ENCODE measurements at places on chromosomes 5 and 9.

GRCh38 chr5:179304466-179304865 is 40.8 kb downstream of the ADAMTS2 start:
- DNase-seq: no peak

DNA sequence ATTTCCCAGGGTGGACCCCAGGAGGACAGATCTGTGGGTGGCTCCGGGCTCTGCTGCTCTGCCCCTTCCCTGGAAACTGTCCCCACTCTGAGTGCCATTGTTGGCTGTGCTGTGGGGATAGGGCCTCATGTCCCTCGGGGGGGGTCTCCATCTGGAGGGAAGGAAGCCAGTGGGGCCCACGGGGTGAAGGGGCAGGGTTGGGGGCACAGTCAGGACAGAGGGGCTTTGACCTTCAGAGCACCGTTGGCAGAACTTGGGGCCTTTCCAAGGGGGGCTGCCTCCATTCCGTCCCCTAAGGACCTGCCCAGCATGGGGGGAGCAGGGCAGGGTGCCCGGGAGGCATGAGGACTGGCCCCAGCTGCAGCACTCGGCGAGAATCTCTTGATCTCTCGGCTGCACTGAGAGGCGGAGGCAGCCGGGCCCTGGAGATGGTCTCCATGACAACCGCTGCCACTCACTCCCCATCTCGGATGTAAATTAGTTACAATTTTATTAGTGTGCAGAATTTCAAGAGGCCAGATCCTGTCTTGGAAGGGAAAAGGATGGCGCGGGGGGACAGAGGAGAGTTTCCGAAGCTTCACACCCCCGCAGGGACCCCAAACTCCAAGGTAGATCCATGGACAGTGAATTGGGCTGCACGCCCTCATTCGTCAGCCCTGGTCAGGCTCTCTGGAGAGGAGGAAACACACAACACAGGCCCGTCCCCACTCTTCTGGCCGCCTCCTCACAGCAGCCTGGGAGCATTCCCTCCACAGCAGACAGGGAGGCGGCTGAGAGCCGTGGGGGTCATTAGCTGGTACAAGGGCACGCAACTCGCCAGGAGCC is 216.2 kb upstream of the IER5L start:
- DNase-seq: no peak

GRCh38 chr9:94799578-94800264 is 73.2 kb downstream of the AOPEP start:
- DNase-seq: no peak

DNA sequence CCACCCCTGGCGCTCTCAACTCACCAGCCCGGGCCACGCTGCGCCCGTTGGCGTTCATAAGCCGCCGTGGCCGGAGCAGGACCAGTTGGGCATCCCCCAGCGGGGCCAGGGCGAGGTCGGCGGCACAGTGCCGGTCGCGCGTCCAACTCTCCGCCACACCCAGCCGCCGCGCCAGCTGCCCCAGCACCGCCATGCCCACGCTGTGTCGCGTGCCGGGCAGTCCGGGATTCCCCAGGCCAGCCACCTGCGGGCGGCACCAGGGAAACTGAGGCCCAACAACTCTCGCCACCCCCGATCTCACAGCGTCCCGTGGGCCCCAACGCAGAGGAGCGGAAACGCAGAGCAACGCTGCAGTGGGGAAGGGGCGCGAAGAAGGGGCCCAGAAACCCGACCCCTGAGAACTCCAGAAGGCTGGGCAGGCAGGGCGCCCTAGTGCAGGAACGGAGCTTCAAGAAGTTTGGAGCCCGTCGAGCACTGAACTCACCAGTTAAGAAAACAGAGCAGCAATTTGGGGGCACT is 453 bp downstream of the PTRH1 start:
- no peak for DNase-seq

DNA sequence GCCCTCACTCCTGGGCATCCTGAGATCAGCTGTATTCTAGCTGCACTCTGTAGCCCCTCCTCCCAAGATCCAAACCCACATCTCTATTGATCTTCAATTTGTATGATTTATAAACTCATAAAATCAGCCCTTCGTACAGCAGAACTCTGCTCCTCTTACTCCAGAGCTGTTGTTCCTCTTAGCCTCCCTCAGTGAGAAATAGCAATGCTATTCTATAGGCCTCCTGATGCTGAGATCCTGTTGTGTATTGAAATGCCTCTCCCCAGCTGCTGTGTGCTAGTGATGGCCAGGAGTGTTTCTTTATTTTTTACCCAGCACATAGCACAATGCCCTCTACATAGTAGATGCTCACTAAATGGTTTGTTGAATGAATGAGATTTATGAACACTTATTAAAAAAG is 320.5 kb upstream of the ADCY2 start:
- no peak for DNase-seq

- no peak for DNase-seq
Measured at GRCh38 chr9:2610985-2611384, 10.6 kb upstream of the VLDLR start.

- DNase-seq: no peak
Measured at GRCh38 chr9:14056316-14056861, 257.6 kb downstream of the NFIB start.

GRCh38 chr9:114945616-114946412 is 15.4 kb upstream of the TNFSF8 start:
- DNase-seq: no peak

GRCh38 chr9:20990867-20991266 is 40.6 kb downstream of the HACD4 start:
- DNase-seq: no peak

DNA sequence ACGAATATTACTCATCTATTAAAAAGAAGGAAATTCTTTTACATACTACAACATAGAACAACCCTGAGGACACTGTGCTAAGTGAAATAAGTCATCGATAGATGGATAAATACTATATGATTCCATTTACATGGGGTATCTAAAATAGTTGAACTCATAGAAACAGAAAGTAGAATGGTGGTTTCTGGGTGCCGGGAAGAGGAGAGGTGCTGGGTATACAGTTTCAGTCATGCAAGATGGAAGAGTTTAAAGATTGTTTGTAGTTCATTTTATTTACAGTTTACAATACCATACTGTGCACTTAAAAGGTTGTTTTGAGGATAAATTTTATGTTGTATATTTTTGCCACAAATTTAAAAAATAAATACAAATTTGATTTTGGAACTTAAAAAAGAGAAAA is 267.5 kb upstream of the ITGA1 start:
- DNase-seq: no peak

- DNase-seq: no peak
Measured at GRCh38 chr5:125261505-125262250, 515.2 kb upstream of the ZNF608 start.

DNA sequence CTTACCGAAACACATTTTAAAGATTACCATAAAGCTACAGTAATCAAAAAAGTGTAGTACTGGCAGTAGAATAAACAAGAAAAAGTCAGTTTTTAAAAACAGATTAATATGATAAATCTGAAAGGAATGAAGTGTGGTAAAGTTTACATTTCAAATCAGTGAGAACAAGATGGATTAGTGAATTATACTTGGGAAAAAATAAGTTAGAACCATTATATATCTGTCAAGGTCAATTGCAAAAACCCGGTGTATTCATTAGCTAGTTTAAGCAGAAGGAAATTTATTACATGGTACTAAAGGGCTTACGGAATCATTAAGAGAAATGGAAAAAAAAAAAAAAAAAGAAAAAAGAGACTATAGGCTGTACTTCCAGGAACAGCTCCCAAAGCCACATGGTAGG is 164.3 kb downstream of the MUSK start:
- DNase-seq: no peak

Measured in stimulated activated CD8-positive, alpha-beta memory T cell treated with anti-CD3 and anti-CD28 coated beads, Interleukin-15, amount 100 ng/mL, for 24 hours (primary cell).